ENCODE measurements at places on chromosomes 12 and 14. TPM values are rescaled to one million over a fixed set of nuclear protein-coding genes. Genes with fewer than 3 reads are reported as not detected.

DNA sequence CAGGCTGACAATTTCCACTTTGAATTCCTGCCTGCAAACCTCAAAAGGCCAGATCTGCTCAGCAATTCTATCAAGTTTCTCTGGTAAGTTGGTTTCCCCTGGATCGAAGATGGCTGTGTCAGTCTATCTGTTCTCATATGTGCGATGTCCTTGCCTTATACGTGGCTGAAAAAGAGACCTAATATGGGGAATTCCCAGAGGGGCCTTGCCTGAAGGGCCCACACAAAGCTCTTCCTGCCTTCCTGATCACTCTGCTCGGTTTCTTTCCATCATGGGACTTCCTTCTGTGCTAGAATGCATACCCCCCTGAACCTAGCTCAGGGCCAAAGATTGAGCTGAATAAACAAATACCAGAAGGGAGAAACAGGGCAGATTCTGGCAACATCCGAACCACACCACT lies 13.2 kb downstream of the TCL1B start:
- H3K27me3 ChIP-seq = peaks cover 2% of the 10 kb centered on the region
- no peaks in the 10 kb centered on the region for H3K4me1 ChIP-seq
- DNase-seq = no peak
- H3K36me3 ChIP-seq = no peaks in the 10 kb centered on the region
- no peak overlapping the region for H3K4me3 ChIP-seq

- H3K27ac ChIP-seq = no peak overlapping the region
- H3K4me1 ChIP-seq = no peaks in the 10 kb centered on the region
- peaks cover 42% of the 10 kb centered on the region for H3K27me3 ChIP-seq
- H3K4me3 ChIP-seq = no peak overlapping the region
Measured at GRCh38 chr12:1927051-1927680, 8.7 kb upstream of the CACNA2D4 start.

DNA sequence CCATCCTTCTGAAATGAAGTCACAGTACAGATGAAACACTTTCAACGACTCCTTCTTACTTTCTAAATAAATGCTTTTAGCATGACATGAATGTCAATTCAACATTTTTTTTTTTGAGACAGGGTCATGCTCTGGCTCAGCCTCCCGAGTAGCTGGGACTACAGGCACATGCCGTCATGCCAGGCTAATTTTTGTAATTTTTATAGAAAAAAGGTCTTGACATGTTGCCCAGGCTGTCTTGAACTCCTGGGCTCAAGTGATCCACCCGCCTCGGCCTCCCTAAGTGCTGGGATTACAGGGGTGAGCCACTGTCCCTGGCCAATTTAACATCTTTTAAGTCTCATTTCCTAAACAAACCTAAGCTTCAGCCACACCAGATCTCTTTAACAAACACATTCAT lies 16.4 kb downstream of the GALNT6 start:
- no peaks in the 10 kb centered on the region for H3K27me3 ChIP-seq
- H3K4me3 ChIP-seq = no peak overlapping the region
- no peak for DNase-seq
- peaks cover 17% of the 10 kb centered on the region for H3K4me1 ChIP-seq
- H3K27ac ChIP-seq = no peak overlapping the region

- DNase-seq = no peak
- no peaks in the 10 kb centered on the region for H3K36me3 ChIP-seq
- H3K4me3 ChIP-seq = no peak overlapping the region
Measured at GRCh38 chr14:104972301-104973134, 5.7 kb downstream of the AHNAK2 start.

- no peak overlapping the region for H3K4me3 ChIP-seq
- H3K27me3 ChIP-seq = peaks cover 3% of the 10 kb centered on the region
- H3K4me1 ChIP-seq = no peaks in the 10 kb centered on the region
- DNase-seq = no peak
- no peaks in the 10 kb centered on the region for H3K36me3 ChIP-seq
- no peak overlapping the region for H3K27ac ChIP-seq
Measured at GRCh38 chr12:5184186-5184585, 140.5 kb downstream of the KCNA5 start.

DNA sequence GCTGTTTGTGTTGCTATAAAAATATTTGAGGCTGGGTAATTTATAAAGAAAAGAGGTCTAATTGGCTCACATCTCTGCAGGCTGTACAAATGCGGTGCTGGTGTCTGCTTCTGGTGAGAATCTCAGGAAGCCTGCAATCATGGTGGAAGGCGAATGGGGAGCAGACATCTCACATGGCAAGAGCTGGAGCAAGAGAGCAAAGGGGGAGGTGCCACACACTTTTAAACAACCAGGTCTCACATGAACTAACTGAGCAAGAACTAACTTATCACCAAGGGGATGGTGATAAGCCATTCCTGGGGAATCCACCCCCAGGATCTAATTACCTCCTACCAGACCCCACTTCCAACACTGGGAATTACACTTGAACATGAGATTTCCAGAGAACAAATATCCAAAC lies 300.7 kb upstream of the MDGA2 start:
- no peak overlapping the region for H3K4me3 ChIP-seq
- no peaks in the 10 kb centered on the region for H3K4me1 ChIP-seq
- H3K36me3 ChIP-seq = no peaks in the 10 kb centered on the region
- no peak for DNase-seq
- H3K27ac ChIP-seq = no peak overlapping the region

- no peaks in the 10 kb centered on the region for H3K36me3 ChIP-seq
- no peaks in the 10 kb centered on the region for H3K4me1 ChIP-seq
- no peak overlapping the region for H3K4me3 ChIP-seq
- H3K27me3 ChIP-seq = no peaks in the 10 kb centered on the region
Measured at GRCh38 chr12:106073179-106073578, 65.6 kb downstream of the NUAK1 start.

GRCh38 chr14:77794357-77794756 lies 5.6 kb upstream of the ADCK1 start:
- H3K27me3 ChIP-seq = no peaks in the 10 kb centered on the region
- DNase-seq = no peak
- no peak overlapping the region for H3K4me3 ChIP-seq
- no peaks in the 10 kb centered on the region for H3K36me3 ChIP-seq
- no peak overlapping the region for H3K27ac ChIP-seq

- no peaks in the 10 kb centered on the region for H3K4me1 ChIP-seq
- DNase-seq = no peak
- H3K4me3 ChIP-seq = no peak overlapping the region
- H3K36me3 ChIP-seq = peaks cover 11% of the 10 kb centered on the region
- H3K27ac ChIP-seq = no peak overlapping the region
Measured at GRCh38 chr12:132130690-132131089, 13.4 kb downstream of the DDX51 start.

DNA sequence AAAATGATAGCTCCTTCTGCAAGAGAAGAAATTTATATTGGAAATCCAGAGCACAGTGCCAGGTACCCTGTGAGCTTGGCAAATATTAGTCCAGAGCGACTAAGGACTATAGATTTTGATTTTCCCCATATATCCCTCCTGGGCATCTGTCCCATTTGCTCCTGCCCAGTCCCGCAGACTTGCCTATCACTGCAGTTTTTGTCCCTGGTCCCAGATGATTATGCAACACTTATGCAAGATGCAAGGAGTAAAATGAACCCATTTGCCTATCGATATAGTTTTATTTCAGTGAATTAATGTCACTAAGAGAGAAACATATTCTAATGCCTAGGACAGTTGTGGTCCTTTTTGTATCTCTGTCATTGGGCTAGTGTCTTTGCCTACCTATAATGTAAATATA lies 215.9 kb upstream of the BMP4 start:
- H3K36me3 ChIP-seq = no peaks in the 10 kb centered on the region
- no peak overlapping the region for H3K27ac ChIP-seq
- H3K4me3 ChIP-seq = no peak overlapping the region
- H3K4me1 ChIP-seq = peaks cover 47% of the 10 kb centered on the region

- no peaks in the 10 kb centered on the region for H3K27me3 ChIP-seq
- H3K4me3 ChIP-seq = no peak overlapping the region
- no peak for DNase-seq
- H3K4me1 ChIP-seq = peaks cover 11% of the 10 kb centered on the region
- peaks cover 31% of the 10 kb centered on the region for H3K36me3 ChIP-seq
- no peak overlapping the region for H3K27ac ChIP-seq
Measured at GRCh38 chr12:131908092-131909080, 14.0 kb downstream of the ULK1 start.

GRCh38 chr12:120367924-120368788 lies 808 bp downstream of the MSI1 start:
- no peak for DNase-seq
- peaks cover 43% of the 10 kb centered on the region for H3K27me3 ChIP-seq
- H3K36me3 ChIP-seq = no peaks in the 10 kb centered on the region
- peaks cover 40% of the 10 kb centered on the region for H3K4me1 ChIP-seq

DNA sequence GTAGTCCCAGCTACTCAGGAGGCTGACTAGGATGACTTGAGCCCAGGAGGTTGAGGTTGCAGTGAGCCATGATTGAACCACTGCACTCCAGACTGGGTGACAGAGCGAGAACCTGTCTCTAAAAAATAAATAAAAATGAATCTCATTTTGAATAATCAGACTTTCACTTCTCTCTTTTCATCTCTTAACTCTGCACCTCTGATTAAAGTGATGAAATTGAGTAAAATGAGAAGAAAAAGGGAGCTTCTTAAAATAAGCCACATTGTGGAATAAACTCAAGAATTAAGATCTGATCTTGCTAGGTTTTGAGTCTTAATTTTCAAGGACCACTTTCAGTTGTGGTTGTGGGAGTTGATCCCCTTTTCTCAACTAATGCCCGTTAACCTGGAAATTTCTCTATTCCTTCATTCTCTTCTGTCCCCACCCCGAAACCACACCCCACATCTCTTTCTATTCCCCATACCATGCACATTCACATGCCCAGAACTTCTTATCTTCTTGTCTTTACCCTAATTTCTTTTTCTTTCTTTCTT lies 70.9 kb upstream of the ETV6 start:
- H3K27ac ChIP-seq = no peak overlapping the region
- H3K4me3 ChIP-seq = no peak overlapping the region
- no peaks in the 10 kb centered on the region for H3K36me3 ChIP-seq
- no peaks in the 10 kb centered on the region for H3K4me1 ChIP-seq

GRCh38 chr12:121814429-121815119 lies 10.8 kb downstream of the SETD1B start:
- DNase-seq = no peak
- H3K27me3 ChIP-seq = no peaks in the 10 kb centered on the region
- no peak overlapping the region for H3K27ac ChIP-seq

DNA sequence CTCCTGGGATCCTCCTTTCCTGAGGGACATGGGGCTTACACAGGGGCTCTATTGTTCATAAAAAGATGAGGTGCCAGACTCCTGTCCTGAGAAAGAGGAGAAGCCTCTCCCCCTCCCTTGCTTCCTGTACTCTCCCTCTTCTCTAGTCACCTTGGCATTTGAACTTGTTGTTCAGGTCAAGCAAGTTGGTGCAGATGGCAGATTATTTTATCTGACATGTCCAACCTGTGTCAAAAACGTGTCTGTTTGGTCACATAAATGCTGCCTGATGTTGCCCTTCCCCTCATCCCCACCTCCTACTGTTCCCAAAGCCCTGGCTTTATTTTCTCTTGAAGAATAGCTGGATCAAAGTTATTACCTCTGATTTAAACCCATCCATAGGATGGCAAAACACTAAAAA lies 154.8 kb downstream of the TMX1 start:
- no peak overlapping the region for H3K27ac ChIP-seq
- no peaks in the 10 kb centered on the region for H3K36me3 ChIP-seq
- H3K4me3 ChIP-seq = no peak overlapping the region
- peaks cover 14% of the 10 kb centered on the region for H3K4me1 ChIP-seq

DNA sequence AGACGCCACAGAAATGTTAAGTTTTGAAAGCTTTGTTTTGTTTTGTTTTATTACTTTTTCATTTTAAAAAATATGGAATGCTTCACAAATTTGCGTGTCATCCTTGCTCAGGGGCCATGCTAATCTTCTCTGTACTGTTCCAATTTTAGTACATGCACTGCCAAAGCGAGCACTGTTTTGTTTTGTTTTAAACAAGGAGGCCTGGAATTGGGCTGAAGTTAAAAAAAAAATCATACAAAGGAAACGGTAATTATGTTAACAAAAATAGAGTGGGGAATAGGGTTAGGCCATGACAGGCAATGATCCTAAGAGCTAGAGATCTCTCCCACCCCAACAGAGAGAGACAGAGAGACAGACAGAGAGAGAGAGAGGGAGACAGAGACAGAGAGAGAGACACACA lies 57.0 kb downstream of the ZFP36L1 start:
- H3K4me3 ChIP-seq = no peak overlapping the region
- no peaks in the 10 kb centered on the region for H3K27me3 ChIP-seq
- H3K36me3 ChIP-seq = no peaks in the 10 kb centered on the region
- peaks cover 45% of the 10 kb centered on the region for H3K4me1 ChIP-seq
- no peak for DNase-seq

DNA sequence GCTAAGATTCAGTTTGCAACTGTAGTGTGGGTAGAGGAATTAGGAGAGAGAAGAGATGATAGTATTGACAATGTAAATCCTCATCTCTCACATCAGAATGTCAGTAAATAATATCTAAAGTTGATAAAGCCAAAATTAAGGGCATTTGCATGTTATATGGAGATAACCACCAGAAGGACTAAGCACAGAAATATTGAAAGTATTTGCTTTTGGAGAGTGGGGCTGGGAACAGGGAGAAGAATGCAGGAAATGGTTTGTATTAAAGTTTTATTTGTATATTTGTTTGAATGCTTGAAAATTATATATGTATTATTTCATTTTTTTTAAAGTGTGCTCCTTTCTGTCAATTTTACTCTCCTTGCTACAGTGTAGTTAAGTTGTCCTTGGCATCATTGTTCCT lies 491.4 kb downstream of the APAF1 start:
- no peak overlapping the region for H3K27ac ChIP-seq
- H3K27me3 ChIP-seq = no peaks in the 10 kb centered on the region
- no peaks in the 10 kb centered on the region for H3K36me3 ChIP-seq
- H3K4me1 ChIP-seq = no peaks in the 10 kb centered on the region
- no peak overlapping the region for H3K4me3 ChIP-seq

DNA sequence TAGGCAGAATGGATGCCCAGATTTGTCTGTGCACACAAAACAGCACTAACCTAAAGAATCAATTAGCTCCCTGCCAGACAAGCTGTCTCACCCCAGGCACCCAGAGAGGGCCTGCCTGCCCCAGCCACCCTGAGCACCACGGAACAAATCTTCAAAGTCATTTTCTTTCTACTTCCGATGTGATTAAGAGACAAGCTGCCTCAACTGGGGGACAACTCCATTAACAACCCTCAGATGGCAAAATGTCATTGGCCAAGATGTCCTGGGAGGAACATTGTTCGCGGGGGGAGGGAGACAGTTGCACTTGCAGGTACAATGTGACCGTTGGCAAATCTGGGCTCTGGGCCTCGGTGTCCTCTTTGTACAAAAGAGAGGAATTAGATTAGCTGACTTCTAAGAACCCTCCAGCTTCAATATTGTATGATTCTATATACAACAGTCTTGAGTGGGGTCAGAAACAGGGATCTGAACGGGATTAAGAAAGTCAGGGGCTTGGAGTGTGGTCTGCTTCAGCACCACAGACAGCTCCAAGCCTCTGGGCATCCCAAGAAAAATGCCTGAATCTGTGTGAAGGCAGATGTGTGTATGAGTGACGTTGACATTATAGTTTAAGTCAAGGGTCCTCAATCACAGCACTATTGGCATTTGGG lies 42.8 kb upstream of the CMKLR1 start:
- no peaks in the 10 kb centered on the region for H3K27me3 ChIP-seq
- no peak overlapping the region for H3K27ac ChIP-seq
- no peaks in the 10 kb centered on the region for H3K4me1 ChIP-seq
- H3K4me3 ChIP-seq = no peak overlapping the region
- no peak for DNase-seq
- H3K36me3 ChIP-seq = no peaks in the 10 kb centered on the region

ZDHHC22 gene
- polyA plus RNA-seq = not detected

SRRM4 gene
- not detected for polyA plus RNA-seq

GPR132 gene
- not detected for polyA plus RNA-seq

BATF gene
- polyA plus RNA-seq = 0.88 TPM

TOMM20L gene
- polyA plus RNA-seq = not detected

PLBD1 gene
- not detected for polyA plus RNA-seq

IFNG-AS1 gene
- not detected for polyA plus RNA-seq

C12orf54 gene
- not detected for polyA plus RNA-seq

SIX6 gene
- polyA plus RNA-seq = not detected

PIWIL1 gene
- not detected for polyA plus RNA-seq
